ENCODE measurements at places on chromosomes 7 and 10.

- no peak for DNase-seq
Measured at GRCh38 chr10:77279207-77279606, 358.4 kb downstream of the KCNMA1 start.

DNA sequence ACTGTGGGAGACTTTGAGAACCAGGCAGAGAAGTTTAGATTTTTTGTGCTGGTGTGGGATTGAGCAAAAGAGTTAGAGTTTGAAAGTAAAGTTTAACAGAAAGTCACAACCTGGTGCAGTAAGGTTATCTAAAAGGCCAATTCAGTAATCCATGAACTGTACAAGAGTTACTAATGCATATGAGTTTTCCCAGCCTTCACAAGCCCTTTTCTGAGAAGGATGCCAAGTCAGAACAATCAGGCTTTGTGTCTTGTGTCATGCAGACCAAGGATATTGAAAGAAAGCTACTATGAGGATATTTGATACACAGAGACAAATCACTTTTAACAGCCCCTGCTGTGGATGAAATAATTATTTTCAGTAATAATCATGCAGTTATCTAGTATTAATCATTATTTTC, 68.8 kb upstream of the MYO3A start:
- DNase-seq, result no peak

- DNase-seq, result peak; percentile 61
Measured at GRCh38 chr7:21261627-21262594, 166.0 kb upstream of the SP4 start.

DNA sequence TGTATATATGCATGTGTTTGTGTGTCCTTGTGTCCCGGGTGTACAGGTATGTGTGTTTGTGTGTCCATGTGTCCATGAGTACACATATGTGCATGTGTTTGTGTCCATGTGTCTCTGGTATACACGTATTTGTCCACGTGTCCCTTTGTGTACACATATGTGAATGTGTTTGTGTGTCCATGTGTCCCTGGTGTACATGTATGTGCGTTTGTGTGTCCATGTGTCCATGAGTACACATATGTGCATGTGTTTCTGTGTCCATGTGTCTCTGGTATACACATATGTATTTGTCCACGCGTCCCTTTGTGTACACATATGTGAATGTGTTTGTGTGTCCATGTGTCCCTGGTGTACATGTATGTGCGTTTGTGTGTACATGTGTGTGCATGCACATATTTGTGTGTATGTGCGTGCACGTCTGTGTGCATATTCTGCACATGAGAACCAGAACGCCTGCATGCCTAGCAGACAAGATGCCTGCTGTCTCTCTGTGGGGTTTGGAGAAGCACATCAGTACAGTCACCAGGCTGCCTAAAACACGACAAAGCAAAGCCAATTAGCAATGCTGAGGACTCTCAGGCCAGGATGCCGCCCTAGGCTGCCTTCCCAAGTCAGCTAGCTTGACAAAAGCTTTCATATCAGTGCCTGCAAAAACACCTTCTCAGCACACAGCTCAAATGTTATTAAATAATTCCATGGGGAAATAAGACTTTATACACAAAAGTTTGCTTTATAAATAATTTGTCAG, 327.8 kb downstream of the PTPRN2 start:
- DNase-seq, result no peak

- no peak for DNase-seq
Measured at GRCh38 chr7:115558161-115558560, 472.4 kb downstream of the TFEC start.

GRCh38 chr10:29617880-29618340, 16.9 kb downstream of the SVIL start:
- no peak for DNase-seq

DNA sequence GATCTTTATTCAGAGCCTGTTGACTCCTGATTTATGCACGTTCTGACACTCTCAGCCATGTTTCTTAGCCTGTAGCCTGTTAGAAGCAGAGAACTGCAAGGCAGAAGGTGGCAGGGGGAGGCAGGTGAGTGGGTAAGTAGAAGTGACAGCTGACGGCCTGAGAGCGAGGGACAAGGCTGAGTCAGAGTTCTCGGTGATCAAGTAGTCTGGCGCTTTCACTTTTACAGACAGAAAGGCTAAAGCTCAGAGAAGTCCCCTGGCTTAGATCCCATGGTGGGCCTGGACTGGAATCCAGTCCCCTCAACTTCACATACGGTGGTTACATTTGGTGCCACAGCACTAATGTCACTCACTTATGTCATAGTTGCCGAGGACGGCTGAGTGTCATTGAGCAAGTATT, 139.0 kb downstream of the TACC2 start:
- no peak for DNase-seq

GRCh38 chr10:94546049-94546900, 687 bp downstream of the HELLS start:
- no peak for DNase-seq

DNA sequence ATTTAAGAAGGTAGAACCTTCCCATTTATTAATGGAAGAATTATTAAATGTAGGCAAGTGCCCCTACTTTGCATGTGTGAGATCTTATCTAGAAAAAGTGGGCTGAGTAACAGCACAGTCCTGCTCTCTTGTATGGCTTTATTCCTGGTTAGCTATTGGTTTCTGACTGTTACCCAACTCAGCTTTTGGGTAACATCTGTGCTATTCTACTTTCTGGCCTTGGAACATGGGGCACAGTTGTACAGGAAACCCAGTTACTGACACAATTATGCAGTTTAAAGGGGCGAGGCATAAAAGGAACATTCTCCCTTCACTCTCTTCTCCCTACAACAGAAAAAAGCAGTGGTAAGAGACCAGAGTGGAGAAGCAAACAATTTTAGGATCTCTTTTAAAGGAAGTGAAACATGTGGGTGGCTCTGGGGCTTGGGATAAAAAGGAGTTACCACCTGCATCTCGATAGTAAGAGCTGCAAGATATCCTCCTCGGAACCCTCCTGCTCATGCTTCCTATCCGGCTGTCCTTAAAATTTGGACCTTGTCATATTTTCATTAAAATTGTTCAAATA, 16.0 kb downstream of the NUDT5 start:
- no peak for DNase-seq

DNA sequence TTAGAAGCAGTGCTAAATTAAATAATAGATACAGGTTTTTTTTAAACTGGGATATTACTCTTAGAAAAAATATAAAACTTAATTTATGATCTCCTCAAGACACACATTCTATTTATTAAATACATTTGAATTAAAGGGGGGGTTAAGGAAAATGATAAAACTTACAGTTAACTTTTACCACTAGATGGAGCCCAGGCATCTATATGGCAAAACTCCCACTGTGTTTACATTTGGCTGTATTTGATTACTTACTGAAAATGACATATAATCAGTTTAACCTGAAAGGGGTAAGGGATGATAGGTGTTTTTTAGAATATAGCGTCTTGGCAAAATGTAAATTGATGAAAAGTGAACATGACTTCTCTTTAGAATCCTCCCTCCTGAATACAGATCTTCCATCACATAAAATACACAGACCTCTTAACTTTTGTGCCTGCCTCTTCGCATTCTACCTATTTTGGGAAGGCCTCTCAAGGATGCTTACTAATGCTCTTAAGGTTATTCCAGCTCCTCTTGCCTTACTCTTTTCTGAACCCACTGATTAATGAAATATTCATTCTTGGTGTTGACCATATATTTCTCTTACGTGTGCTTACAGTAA, 235.7 kb downstream of the AGMO start:
- peak; percentile 30 for DNase-seq

- DNase-seq, result no peak
Measured at GRCh38 chr10:101558671-101559595, 29.1 kb downstream of the POLL start.

- no peak for DNase-seq
Measured at GRCh38 chr7:95933618-95934017, 161.3 kb downstream of the DYNC1I1 start.

DNA sequence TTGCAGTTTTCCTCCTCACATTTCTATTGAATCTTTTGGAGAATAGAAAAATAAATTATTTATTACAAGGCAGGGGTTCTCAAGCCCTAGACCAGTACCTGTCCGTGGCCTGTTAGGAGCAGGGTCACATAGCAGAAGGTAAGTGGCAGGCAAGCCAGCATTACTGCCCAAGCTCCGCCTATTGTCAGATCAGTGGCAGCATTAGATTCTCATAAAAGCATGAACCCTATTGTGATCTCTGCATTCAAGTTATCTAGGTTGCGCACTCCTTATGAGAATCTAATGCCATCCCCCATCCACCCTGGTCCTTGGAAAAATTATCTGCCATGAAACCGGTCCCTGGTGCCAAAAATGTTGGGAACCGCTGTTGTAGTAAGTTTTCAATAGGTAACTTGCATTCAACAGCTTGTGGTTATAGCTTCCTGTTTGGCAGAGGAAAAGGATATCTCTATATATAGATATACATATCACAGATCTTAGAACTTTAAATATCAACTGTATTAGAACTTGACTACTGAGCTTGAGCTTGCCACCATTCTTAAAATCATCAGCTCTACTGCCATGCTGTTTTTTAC, 165.1 kb downstream of the AHR start:
- no peak for DNase-seq

DNA sequence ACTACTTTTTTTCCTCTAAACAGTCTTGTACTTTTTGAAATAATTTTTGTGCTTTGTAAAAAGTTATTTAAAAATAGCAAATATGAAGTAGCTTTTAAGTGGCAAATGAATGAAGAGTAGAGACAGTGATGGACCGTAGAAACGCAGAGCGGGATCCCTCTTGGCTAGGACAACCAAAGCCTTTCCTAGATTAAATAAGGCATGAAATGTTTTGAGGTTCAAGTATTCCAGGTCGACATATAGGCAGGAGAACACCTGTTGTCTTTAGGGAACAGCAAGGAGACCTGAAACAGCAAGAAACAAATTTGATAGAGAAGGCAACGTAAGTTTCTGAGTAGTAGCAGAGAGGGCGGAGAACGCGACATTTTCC, 662 bp upstream of the PPRC1 start:
- DNase-seq, result no peak

GRCh38 chr10:48536156-48536500, 68.7 kb downstream of the ARHGAP22 start:
- DNase-seq, result peak; percentile 18

GRCh38 chr7:106840342-106840741, 24.7 kb upstream of the PIK3CG start:
- no peak for DNase-seq

- DNase-seq, result no peak
Measured at GRCh38 chr7:29975561-29975960, 14.0 kb downstream of the SCRN1 start.

- DNase-seq, result no peak
Measured at GRCh38 chr7:124724507-124725192, 40.9 kb downstream of the GPR37 start.

DNA sequence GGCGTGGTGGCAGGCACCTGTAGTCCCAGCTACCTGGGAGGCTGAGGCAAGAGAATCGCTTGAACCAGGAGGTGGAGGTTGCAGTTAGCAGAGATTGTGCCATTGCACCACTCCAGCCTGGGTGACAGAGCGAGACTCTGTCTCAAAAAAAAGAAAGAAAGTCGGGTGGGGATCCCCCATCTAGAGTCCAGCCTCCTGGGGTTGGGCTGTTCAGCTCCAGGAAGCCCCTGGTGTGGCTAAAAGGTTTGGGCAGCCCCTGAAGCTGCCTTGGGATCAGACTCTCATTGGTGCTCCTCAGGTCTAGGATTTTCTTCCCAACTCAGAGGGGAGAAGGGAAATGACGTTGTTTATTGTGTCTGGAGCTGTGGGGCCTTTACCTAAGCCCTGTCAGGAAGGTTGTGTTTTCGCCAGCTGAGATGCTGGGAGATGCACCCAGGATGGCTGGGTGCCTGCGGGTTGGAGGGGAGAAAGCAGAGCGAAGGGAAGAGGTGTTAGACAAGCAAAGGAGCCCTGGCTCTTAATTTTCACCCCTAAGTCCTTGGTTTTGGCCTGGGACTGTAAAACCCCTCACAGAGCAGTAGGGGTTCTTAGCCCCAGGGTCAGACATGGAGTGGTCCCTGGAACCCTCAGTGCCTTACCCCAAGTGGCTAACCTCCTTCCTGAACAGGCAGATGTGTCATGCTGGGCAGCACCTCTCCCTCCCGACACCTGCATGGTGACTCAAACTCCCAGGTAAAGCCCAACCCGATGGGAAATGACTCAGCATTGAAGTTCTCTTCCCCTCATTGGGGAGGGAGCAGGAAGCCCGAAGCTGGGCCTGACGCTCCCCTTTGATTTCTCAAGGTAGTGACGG, 21.1 kb downstream of the PLAU start:
- no peak for DNase-seq

GRCh38 chr7:77409005-77409738, 7.0 kb downstream of the GSAP start:
- no peak for DNase-seq

- DNase-seq, result no peak
Measured at GRCh38 chr10:59333701-59334100, 28.6 kb downstream of the FAM13C start.

- no peak for DNase-seq
Measured at GRCh38 chr7:91330866-91331265, 66.6 kb downstream of the FZD1 start.

- DNase-seq, result no peak
Measured at GRCh38 chr10:125097409-125098070, 62.8 kb downstream of the CTBP2 start.

DNA sequence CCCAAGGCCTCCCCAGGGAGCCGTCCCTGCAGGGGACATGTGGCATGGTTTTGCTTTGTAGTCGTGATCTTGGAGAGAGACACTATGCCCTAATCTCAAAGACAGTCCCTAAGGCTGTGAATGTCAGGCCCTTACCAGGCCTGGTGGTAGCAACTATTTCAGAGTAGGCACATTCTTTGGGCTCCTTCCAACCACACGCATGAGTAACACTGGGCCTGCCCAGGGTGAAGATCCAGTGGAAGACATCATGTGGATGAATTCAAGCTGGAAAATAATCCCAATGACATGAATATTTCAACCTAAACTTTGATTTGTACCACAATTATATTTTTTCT, 39.5 kb upstream of the INSIG1 start:
- DNase-seq, result no peak

DNA sequence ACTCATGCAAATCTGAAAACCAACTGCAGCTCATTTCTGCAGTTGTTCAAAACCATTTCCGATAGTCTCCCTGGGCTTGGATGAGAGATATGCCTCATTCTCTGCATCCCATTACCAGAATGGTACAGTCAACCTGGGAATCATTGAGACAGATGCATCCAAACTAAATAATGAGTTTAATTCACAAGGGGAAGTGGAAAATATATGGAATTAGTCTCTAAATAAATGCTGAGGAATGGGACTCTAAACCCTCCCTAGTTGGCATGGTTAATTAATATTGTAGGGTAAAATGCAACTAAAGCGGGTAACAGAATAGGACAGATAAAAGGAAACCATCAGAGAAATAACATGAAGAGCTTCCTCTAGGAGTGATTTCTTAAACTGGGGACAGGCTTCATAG, 118.9 kb downstream of the AMPH start:
- DNase-seq, result no peak

- DNase-seq, result no peak
Measured at GRCh38 chr10:119705434-119705831, 20.4 kb upstream of the INPP5F start.

GRCh38 chr7:26626156-26626555, 238.2 kb downstream of the SKAP2 start:
- DNase-seq, result no peak

DNA sequence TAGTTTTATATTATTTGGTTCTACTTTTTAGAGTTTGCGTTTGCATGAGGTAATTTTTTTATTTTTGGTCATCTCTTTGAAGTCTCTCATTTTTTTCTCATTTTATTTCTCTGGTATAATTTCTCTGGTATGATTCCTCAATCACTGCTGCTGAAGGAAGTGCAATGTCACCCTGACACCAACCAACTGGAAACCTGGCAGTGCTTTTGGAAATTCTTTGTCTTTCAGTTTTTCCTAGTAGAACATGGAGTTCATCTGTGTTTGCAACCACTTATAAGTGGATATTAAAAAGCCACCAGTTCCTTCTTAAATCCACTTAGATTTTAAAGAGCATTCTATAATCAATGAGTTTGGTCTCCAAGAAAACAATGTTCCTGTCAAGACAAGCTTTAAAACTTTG, 291.8 kb downstream of the PRKG1 start:
- no peak for DNase-seq
